ENCODE measurements at places on chromosomes 7 and 10. TPM values are rescaled to one million over a fixed set of nuclear protein-coding genes. Genes with fewer than 3 reads are reported as not detected.

- DNase-seq, result no peak
- no peak overlapping the region for H3K4me3 ChIP-seq
- H3K4me1 ChIP-seq, result no peaks in the 10 kb centered on the region
Measured at GRCh38 chr10:454860-455259, 234.6 kb downstream of the DIP2C start.

GRCh38 chr7:112225006-112225405 lies 18.5 kb downstream of the ZNF277 start:
- no peak overlapping the region for H3K4me3 ChIP-seq
- no peaks in the 10 kb centered on the region for H3K27me3 ChIP-seq
- no peaks in the 10 kb centered on the region for H3K36me3 ChIP-seq
- H3K27ac ChIP-seq, result no peak overlapping the region
- H3K4me1 ChIP-seq, result no peaks in the 10 kb centered on the region

- DNase-seq, result no peak
- no peaks in the 10 kb centered on the region for H3K27me3 ChIP-seq
- no peak overlapping the region for H3K27ac ChIP-seq
- no peak overlapping the region for H3K4me3 ChIP-seq
Measured at GRCh38 chr7:36281945-36282717, 107.5 kb upstream of the ANLN start.

DNA sequence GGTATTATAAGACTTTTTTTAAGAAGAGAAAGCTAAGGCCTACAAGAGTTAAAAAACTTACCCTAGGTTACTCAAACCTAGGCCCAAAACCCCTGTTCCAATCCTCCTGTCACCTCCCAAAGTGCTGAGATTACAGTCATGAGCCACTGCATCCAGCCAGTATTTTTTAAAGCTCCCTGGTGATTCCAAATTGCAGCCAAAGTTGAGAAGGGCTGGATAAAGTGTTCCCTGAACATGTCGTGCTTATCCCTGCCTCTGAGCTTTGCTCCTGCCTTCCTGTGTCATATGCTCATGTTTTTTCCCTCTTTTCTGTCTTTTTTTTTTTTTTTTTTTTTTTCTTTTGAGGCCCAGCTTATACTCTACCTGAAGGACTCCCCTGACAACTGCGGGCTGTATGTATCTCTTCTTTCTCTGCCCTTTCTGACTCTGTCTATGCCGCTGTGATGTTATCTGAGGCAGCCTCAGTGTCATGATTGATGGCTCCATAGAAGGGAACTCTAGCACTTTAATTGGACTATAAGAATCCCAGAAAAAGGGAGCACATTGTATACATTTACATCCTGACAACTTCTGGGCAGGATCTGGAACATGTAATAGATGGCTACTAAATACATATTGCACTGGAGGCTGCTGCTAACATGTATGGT lies 8.0 kb downstream of the AKR1B10 start:
- no peaks in the 10 kb centered on the region for H3K27me3 ChIP-seq
- H3K4me3 ChIP-seq, result no peak overlapping the region
- H3K27ac ChIP-seq, result no peak overlapping the region

DNA sequence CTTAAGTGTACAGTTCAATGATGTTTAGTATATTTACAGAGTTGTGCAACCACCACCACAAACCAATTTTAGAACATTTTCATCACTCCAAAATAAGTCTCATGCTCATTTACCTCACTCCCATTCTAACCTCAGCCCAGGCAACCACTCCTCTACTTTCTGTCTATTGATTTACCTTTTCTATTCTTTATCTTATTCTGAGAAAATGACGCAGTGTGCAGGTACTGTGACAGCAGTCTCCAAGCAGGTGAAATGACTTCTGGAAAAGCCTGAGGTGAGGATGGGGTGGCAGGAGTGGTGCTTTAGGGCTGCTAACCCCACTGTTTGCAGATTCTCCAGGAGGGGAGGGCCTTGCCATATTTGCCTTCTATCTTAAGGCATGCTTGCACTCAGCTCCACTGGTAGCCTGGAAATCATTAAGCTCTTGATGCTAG lies 39.5 kb downstream of the GARS1 start:
- H3K4me1 ChIP-seq, result no peaks in the 10 kb centered on the region
- no peak for DNase-seq
- H3K36me3 ChIP-seq, result peaks cover 72% of the 10 kb centered on the region
- no peak overlapping the region for H3K27ac ChIP-seq
- H3K4me3 ChIP-seq, result no peak overlapping the region

DNA sequence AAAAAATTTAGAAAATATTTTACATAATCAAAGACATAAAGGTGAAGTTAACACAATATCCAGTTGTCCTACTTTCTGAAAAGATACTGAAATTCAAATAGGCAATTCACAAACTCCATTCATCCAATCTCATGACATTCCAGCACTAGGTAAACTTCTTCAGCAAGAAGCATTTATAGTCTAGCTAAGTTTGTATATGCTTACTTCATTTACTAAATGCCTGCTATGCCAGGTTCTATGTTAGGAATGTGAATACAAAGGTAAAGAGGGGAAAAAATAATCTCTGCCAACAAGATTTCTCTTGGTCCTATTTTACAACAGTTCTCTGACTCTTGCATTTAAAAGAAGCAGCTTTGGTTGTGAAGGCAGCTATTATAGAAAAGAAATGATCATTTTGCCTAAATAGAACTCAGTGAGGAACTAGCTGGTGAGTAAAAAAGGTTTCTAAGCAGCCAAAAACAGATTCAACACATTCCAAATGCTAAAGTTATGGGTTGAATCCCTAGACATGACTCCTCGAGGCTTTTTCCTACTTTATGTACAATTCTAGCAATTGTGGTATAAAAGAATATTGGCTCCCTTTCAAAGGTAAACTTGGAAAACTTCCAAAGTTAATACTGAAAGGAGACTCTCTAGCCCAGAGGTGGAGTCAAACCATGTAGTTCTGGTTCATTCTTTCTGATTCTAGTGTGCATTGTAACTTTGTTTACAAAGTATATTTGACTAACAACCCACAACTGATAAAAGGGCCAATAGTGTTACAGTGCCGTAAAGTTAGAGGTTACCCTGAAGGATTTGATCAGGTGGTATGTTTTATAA lies 30.9 kb upstream of the KLHL7 start:
- no peaks in the 10 kb centered on the region for H3K36me3 ChIP-seq
- DNase-seq, result no peak
- H3K4me3 ChIP-seq, result no peak overlapping the region
- no peaks in the 10 kb centered on the region for H3K27me3 ChIP-seq
- H3K27ac ChIP-seq, result no peak overlapping the region

DNA sequence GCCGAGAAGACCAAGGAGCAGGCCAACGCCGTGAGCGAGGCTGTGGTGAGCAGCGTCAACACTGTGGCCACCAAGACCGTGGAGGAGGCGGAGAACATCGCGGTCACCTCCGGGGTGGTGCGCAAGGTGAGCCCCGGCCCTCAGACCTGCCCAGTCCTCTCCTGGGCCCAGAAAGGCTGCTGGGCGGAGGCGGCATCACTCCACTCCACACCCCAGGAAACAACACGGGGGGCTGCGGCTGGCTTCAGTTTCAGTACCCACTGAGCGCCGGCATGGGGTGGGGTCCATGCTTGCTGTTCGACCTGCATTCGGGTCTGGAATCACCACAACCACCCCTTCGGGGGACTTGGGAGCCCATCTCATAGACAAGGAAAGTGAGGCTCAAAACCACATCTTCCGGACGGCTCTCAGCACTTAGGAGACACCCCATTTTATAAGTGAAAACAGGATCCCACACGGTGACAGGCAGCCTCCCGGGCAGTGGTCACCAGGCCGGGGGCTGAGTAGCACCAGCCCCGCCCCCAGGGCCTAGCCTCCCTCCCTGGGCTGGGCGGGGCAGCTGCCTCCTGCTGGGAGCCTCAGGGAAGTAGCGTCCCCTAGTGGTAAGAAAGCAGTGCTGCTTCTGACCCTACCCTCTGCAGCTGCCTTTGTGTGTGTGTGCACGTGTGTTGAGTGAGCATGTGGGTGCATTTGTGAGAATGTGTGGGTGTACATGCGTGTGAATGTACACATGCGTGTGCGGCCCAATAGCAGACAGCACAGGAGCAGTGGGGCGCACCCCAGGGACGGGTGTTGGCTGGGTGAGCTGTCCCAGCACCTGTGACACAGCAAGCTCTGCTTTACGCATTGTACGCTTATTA lies 1.8 kb downstream of the SNCG start:
- H3K4me3 ChIP-seq, result no peak overlapping the region
- peak overlapping the region; percentile 93 for H3K27ac ChIP-seq
- H3K4me1 ChIP-seq, result peaks cover 34% of the 10 kb centered on the region

GRCh38 chr10:51214207-51215196 lies 140.2 kb downstream of the PRKG1 start:
- H3K27me3 ChIP-seq, result no peaks in the 10 kb centered on the region
- no peak for DNase-seq
- H3K36me3 ChIP-seq, result no peaks in the 10 kb centered on the region
- no peak overlapping the region for H3K4me3 ChIP-seq
- no peaks in the 10 kb centered on the region for H3K4me1 ChIP-seq

DNA sequence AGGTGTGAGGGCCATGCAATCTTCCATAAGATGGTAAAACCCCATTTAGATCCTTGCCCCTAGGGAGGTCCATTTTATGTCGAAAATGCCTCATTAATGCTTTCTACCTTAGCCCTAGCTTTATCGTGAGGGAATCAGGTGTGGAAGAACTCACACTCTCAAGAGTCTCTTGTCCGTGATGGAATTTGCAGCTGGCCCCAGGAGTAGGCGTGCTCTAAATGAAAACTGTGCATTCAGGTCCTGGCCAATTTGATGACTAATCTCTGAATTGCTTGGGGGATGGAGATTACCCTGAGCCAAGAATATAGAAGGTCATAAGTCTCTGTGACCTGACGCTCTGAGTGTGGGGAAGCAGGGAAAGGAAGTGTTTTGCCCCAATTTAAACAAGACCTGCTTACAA lies 6.6 kb downstream of the C10orf90 start:
- no peaks in the 10 kb centered on the region for H3K27me3 ChIP-seq
- H3K27ac ChIP-seq, result no peak overlapping the region
- H3K4me3 ChIP-seq, result no peak overlapping the region
- no peak for DNase-seq

DNA sequence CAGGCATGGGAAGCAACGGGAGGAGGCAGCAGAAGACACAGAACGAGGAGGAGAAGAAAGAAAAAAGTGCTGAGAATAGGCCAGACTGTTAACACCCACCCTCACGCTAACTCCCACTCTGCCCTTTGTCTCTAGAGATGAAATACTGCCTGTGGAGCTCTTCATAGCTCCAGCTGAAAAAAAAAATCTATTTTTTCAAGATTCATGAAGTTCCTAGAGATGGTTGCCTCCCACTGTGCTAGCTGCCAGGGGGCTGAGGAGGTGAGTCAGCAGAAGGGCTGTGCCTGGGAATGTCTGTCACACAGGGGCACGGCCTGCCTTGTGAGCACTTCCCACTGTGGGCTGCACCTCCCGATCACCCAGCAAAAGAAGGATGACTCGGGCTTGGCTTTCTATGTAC lies 144.5 kb downstream of the RNF216 start:
- H3K4me3 ChIP-seq, result no peak overlapping the region
- no peaks in the 10 kb centered on the region for H3K27me3 ChIP-seq
- DNase-seq, result peak; percentile 44
- H3K36me3 ChIP-seq, result no peaks in the 10 kb centered on the region
- peak overlapping the region; percentile 51 for H3K27ac ChIP-seq

DNA sequence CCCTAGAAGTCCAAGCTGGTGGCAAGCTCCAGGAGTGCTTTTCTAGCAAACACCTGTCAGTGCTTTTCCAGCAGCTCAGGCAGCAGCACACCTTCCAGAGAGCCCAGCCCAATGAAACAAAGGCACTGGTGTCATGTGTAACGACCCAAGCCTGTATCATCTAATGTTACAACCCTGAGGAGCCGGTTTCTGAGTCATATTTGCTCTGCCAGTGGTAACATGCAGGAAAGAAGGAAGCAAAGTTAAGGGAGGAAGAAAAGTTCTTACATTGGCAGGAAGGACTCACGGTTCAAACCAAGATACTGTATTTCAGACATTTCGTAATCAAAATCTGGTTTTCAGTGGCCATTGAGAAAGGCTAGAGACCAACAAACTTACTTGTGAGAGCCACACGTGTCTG lies at the start of gene ANKRD22:
TSS of gene ANKRD22 (minus strand) at position 139 of the 400 bp plus-strand sequence. CDS start 237 bp downstream, outside the sequence.
- H3K27me3 ChIP-seq, result no peaks in the 10 kb centered on the region
- no peak within 1 kb of the TSS for H3K4me3 ChIP-seq
- DNase-seq, result no peak
- H3K4me1 ChIP-seq, result no peaks in the 10 kb centered on the region

DNA sequence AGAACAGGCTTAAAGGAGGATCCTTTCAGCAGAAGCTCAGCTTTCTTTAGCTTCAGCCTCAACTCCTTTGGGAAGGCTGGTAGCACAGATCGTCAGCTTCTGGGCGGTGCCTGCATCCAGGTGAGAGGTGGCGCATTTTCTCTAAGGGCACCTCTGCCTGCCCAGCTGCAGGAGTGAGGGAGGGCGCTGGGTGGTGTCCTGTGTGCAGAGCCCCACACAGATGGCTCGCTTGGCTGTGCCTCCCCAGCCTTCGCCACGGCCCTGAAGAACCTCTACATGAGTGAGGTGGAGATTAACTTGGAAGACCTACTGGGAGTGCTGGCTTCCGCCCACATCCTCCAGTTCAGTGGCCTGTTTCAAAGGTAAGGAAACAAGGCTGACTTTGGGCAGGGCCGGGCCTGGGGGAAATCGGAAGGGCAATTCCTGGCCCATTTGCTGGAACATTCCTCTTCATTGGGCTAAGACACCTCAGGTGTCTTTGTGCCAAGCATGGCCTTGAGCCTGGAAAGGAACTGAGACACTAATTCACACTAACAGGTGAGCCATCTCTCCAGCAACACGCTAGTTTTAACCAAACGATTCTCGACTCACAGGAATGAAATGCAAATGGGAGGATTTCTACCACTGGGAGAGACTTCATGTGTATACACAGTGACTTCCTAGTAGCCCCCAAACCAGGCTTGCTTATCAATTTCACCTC lies 19.9 kb downstream of the BTBD16 start:
- no peak overlapping the region for H3K27ac ChIP-seq
- H3K4me3 ChIP-seq, result no peak overlapping the region

- no peaks in the 10 kb centered on the region for H3K4me1 ChIP-seq
- no peak overlapping the region for H3K4me3 ChIP-seq
- no peaks in the 10 kb centered on the region for H3K36me3 ChIP-seq
- DNase-seq, result no peak
- no peaks in the 10 kb centered on the region for H3K27me3 ChIP-seq
- H3K27ac ChIP-seq, result no peak overlapping the region
Measured at GRCh38 chr10:79454259-79454658, 8.8 kb upstream of the ZCCHC24 start.

DNA sequence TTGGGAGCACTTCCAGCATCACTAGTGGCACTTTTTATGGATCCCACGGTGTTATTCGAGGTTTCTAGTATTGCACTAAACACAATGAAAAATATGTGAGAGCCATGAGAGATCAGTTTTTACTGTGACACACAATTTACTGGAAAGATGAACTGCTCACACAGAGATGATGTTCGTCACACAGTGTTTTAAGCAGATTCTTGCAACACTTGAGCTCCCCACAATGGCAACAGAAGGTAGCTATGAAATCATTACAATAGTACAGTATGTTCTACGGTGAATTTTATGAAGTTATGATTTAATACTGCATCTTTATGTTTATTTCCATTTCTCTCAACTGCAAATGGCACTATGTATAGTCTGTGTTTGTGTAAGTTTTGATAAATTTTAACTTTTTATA lies 27.4 kb upstream of the ENTPD1 start:
- H3K27ac ChIP-seq, result no peak overlapping the region
- H3K4me1 ChIP-seq, result no peaks in the 10 kb centered on the region
- DNase-seq, result no peak

- H3K36me3 ChIP-seq, result peaks cover 64% of the 10 kb centered on the region
- H3K4me1 ChIP-seq, result no peaks in the 10 kb centered on the region
- peak overlapping the region; percentile 35 for H3K27ac ChIP-seq
- no peaks in the 10 kb centered on the region for H3K27me3 ChIP-seq
Measured at GRCh38 chr7:498678-499641, 20.7 kb downstream of the PDGFA start.

The SEMA3A gene
- total RNA-seq, result 4.6 TPM

The ABCB4 gene
- 0.90 TPM for total RNA-seq

The RAB19 gene
- total RNA-seq, result not detected

The NUTM2E gene
- not detected for total RNA-seq

The OPN4 gene
- not detected for total RNA-seq

The FAM237B gene
- not detected for total RNA-seq

The PTN gene
- total RNA-seq, result 10.0 TPM

Measured in tibial nerve (tissue), 4 donors.